ENCODE measurements at places on chromosomes 1 and 21. TPM values are rescaled to one million over a fixed set of nuclear protein-coding genes. Genes with fewer than 3 reads are reported as not detected.

GRCh38 chr21:30148906-30149305, 17.7 kb downstream of the CLDN17 start:
- DNase-seq: no peak

GRCh38 chr1:204370176-204370575, 10.4 kb upstream of the PLEKHA6 start:
- DNase-seq: no peak

DNA sequence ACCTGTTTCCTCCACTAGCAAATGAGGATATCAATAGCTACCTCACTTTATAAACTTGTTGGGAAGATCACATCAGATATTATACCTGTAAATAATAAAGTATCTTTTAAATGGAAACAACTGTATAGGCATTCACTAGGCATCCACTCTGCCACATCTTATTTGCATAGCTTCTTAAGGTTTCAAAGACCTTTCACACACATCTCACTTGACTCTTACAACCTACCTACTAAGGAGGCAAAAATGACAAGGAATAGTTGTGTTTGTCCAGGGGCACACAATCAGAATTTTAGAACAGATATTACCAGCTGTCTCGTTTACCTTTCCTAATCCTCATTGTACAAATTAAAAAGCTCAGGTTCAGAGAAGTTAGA, 51.5 kb downstream of the VANGL2 start:
- DNase-seq: no peak

GRCh38 chr1:152001631-152002584, 8.2 kb upstream of the S100A10 start:
- no peak for DNase-seq

DNA sequence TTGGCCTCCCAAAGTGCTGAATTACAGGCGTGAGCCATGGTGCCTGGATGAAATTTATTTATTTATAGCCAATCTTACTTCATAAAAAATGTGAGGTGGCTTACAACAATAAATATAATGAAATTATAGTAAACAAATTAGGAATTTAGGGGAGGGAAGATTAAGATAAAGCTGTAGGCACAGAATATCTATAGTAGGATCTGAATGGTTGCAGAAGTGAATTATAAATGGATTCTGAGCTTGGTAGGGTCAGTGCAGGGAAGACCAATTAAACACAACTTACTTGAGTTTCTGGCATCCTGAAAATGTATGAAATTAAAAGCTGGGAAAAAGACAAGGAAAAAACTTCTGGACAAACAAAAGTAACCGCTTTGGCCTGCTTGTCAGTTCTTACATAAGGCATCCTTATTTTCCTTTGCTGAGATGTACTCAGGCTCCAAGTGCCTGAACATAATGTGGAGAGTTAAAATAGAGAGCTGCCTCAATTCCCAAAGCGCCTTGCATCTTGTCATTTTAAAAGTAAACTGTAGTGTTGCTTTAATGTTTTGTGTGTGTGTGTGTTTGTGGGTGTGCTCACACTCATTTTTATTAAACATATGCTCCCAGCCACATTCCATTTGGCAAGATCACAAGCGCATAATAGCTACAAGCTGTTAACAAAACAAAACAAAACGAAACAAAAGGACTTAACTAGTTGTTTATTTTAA, 247.3 kb downstream of the S1PR1 start:
- DNase-seq: no peak

GRCh38 chr1:213793482-213794067, 194.2 kb upstream of the PROX1 start:
- no peak for DNase-seq

- no peak for DNase-seq
These were observed 77.8 kb downstream of the LHX9 start for GRCh38 chr1:197994907-197995407.

DNA sequence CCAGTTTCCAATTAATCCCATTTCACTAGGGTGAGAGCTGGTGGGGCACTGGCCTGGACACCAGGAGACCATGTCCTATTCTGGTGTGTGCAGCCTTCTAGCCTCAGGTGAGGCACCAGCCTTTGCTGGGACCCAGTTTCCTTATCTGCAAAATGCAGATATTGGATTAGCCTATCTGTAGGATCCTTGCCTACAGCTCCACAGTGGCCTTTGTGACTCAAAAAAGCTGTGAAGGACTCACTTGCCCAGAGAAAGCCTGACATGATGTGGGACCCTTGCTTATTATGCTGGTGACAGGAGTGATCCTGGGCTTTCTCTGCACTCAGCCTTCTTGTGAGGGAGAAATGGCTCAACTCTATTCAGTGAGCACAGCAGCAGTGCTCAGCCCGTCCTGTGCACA, 32.3 kb downstream of the TENT5C start:
- DNase-seq: no peak

Gene PLPP3
- total RNA-seq: 28.1 TPM

All from frontal cortex (tissue), 4 donors.